ENCODE measurements at places on chromosomes 2 and 18.

DNA sequence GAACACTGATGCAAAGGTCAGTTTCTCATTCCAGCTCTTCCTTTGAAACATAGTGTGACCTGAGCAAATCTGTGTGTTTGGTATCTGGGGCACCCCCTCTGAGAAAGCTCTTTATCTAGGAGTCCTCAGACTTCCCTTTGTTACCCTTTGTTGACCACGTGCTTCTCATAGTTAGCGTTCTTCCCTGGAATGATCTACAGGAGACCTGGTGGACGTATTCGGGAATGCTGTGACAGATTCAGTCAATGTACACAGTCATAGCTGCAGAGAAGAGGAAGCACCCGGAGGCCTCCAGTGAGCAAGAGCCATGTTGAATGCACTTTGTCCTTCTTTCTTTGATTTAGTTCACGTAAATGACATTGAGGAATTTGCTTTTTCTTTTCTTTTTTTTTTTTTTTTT is 10.7 kb upstream of the CHMP1B start:
- DNase-seq: no peak

DNA sequence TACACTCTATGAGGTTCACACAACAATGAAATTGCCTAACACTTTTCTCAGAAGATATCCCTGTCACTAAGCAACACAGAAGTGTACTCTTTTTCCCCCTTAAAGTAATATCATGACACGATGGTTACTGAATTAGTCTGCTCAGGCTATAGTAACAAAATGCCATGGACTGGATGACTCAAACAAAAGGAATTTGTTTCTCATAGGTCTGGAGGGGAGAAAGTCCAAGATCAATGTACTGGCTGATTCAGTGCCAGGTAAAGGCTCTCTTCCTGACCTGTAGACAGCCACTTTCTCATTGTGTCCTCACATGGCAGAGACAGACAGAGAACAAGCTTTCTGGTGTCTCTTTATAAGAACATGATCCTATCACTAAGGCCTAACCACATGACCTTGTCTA is 211.9 kb downstream of the RBM43 start:
- DNase-seq: no peak

DNA sequence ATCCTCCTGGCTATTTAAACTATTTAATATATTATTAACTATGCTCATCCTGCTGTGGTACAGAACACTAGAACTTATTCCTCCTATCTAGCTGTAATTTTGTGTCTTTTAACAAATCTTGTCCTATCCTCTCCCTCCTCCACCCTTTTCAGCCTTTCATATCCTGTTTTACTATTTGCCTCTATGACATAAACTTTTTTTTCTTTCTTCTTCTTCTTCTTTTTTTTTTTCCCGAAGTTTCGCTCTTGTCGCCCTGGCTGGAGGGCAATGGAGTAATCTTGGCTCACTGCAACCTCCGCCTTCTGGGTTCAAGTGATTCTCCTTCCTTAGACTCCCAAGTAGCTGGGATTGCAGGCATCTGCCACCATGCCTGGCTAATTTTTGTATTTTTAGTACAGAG is 201.5 kb downstream of the LPIN1 start:
- DNase-seq: no peak

GRCh38 chr2:51335087-51336058 is 303.4 kb upstream of the NRXN1 start:
- no peak for DNase-seq

- peak; percentile 32 for DNase-seq
Observed at GRCh38 chr2:72892506-72893173, 5.4 kb downstream of the SPR start.

GRCh38 chr2:221521233-221521845 is 50.8 kb downstream of the EPHA4 start:
- DNase-seq: no peak
